Hematopoietic multipotent progenitor cell treated with erythropoietin and hydrocortisone succinate and interleukin-3 and kit ligand, for 17 days (in vitro differentiated cells): ENCODE measurements at places on chromosomes 2 and 18.
A peak's percentile ranks its signal among the peaks of the same experiment; 100 is the strongest.

DNA sequence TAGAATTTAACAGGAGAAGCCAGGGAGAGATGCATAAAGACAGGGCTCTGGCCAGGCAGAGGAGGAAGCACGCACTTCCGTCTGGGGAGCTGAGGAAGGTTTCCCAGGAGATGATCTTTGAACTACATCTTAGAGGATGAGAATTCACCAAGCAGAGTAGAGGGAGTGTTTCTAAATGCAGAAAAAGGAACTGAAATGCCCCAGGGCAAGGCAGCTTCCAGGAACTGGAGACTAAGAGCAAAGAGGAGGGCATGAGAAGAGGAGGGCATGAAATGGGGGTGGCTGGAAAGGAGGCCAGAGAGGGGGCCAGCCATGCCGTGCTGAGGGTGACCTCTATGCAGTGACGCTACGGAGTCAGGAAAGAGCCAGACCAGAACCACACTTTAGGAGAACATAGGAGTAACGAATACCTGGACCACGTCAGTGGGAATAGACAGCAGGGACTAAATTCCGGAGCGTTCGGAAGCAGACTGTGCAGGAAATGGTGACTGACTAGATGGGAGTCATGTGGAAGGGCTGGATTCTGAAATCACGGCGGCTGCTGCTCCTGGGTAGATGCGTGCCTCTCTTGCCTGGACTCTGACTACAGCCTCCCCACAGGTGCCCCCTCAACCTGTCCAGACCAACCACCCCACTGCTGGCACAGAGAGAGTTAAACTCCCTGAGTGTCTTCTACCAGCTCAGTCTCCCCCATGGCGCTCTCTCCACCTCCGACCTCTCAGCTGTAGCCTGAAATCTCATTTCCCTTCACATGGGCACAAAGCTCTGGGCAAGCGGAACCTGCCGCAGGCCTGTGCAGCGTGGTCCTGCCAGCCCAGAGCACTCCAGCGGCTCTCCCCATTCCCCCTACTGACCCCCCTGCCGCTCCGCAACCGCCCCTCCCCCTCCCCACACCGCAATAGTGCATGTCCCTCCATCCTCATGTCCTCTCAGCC, 87.0 kb upstream of the RTN4 start:
- DNase-seq, result no peak

GRCh38 chr2:30666266-30666874, 140.9 kb downstream of the CAPN13 start:
- DNase-seq, result peak; percentile 21

DNA sequence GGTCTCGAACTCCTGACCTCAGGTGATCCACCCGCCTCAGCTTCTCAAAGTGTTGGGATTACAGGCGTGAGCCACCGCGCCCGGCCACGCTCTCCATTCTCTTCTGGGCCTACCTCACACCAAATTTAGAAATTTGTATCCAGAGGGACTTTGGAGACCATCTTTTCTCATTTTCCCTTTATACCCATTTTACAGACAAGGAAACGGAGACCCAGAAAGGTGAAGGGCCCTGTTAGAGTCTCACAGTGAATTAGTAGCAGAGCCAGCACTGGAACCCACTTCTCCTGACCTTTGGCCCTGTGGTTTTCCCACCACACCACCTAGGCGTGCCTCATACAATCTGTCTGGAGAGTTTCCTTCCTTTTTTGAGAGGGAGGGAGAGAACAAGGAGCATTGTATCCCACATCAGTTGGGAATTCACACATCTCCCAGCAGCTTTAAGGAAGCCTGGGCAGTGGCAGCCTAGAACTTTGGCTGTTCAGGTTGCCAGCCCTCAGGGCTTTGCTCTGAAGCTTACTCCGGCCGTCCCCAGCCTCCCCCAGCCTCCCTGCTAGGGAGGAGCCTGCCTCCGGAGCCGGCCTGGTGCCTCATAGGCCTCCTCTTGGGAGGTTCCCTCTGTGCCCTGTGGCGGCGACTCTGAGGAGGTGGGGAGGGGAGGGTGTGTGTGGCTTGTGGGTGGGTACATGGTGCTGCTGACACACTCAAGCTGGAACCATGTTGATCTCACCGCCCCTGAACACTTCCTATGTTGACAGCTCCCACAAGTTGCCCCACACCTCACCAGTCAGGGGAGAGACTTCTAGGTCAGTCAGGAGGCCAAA, 13.8 kb downstream of the FOSL2 start:
- no peak for DNase-seq

GRCh38 chr18:36595046-36595817, 233.6 kb downstream of the TPGS2 start:
- DNase-seq, result no peak

DNA sequence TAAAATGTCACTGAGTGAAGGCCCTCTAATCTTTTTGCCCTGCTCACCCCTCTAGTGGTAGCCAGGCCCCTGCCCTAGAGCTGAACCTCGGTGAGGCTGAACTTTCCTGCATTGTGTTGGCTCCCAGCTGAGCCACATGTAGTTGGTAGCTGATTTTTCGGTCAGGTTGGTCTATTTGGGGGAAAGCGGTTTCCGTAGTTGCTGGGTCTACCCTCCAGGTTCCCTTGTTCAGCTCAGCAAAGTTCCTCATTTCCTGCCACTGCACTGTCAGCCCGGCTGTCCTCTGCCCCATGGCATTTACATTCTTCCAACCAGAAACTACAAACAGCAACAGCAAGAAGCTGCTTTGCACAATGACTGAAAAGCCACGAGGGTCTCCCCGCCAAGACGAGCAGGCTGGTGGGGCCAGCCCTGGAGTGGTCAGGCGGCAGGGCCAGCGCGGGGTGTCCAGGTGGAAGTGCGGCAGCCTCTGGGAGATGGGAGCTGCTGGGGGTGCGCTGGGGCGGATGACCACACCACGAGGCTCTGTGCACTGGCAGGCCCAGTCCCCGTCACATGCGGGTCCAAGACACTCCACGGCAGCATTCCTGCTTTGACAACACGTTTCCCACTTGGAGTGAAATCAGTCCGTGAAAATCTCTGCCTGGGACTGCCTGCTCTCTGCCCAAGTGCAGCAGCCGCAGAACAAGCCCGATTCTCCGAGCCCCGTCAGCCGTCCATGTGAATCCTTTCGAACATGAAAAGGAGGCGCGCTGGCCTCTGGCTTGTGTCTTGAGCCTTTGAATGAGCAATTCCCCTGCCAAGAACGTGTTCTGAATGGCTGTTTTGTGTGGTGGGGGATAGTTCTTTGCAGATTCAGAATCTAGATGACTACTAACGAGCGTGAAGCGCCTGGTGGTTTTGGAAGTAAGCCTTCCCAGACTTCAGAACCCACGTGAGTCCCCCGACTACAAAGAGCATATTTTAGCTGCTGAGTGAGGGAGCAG, 159.4 kb downstream of the ASB1 start:
- no peak for DNase-seq
